ENCODE measurements at places on chromosomes 6 and 20. TPM values are rescaled to one million over a fixed set of nuclear protein-coding genes. Genes with fewer than 3 reads are reported as not detected.

Gene GRM1
- total RNA-seq: not detected

Gene IFNGR1
- 31.2 TPM for total RNA-seq

Gene CAP2
- total RNA-seq: 18.0 TPM

GRCh38 chr6:148479497-148479896, 136.9 kb downstream of the SASH1 start:
- no peak for DNase-seq

- DNase-seq: no peak
Measured at GRCh38 chr6:158154816-158155215, 13.2 kb downstream of the SERAC1 start.

- no peak for DNase-seq
Measured at GRCh38 chr6:39247667-39248194, 18.5 kb upstream of the KCNK5 start.

GRCh38 chr6:166076625-166077024, 91.0 kb downstream of the TBXT start:
- DNase-seq: no peak

DNA sequence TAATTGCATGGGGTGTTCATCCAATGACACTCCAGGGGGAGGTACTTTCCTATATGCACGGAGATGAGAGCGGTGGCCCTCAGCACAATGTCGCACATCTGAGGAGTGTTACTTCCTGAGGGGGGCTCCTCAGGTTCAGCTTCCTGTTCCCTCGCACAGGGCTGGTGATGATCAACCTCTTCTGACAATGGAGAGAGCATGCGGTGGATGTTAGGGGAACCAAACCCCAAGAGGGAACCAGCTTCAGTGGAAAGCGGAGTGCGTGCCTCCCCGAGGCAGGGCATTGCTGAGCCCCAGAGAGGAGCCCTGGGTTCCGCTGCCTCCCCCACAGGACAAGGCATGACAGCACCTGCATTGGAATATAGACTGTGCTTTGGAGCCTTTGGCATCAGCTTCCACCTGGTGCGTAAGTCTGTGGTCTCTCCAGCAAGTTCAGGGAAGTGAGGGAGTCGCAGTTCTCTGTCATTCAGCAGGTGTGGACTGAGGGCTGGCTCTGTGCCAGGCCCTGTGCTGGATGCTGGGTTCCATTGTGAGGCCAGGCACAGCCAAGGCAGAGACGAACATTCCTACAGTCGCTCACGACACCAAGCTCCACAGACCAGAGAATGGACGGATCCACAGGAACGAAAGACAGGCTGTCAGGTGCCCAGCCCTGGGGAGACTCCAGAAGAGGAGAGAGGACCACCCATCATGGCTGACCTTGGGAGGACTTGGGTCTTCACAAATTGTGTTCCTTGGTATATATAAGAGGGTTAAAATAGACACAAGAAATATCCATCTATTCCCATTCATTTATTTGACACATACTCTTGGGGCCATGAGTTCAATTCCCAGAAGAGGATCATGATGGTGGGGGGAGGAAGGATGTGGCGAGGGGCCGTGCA, 3.9 kb upstream of the ZNF831 start:
- DNase-seq: no peak

DNA sequence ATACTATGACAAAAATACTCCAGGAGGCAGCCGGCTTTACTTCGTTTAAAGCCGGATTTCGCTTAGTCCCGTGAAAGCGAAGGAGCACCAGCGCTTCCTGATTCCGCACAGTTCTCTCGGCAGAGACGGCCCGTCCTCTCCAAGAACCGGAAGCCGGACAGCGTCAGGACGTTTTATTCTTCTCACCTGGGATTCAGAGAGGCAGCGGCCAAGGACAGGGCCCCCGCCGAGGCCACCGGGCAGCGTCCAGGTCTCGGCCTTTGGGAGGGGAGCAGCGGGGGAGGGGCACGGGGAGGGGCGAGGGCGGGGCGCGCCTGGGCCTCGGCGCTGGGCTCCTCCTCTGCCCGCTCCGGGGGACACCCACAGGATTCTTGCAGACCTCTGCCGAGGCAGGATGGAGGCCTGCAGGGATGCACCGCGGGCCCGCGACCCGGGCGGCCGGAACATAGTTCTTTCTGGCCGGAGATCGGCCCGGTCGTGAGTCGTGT, 2.8 kb upstream of the DIDO1 start:
- DNase-seq: peak; percentile 54

GRCh38 chr20:64053841-64054661, 4.6 kb upstream of the SOX18 start:
- peak; percentile 90 for DNase-seq

DNA sequence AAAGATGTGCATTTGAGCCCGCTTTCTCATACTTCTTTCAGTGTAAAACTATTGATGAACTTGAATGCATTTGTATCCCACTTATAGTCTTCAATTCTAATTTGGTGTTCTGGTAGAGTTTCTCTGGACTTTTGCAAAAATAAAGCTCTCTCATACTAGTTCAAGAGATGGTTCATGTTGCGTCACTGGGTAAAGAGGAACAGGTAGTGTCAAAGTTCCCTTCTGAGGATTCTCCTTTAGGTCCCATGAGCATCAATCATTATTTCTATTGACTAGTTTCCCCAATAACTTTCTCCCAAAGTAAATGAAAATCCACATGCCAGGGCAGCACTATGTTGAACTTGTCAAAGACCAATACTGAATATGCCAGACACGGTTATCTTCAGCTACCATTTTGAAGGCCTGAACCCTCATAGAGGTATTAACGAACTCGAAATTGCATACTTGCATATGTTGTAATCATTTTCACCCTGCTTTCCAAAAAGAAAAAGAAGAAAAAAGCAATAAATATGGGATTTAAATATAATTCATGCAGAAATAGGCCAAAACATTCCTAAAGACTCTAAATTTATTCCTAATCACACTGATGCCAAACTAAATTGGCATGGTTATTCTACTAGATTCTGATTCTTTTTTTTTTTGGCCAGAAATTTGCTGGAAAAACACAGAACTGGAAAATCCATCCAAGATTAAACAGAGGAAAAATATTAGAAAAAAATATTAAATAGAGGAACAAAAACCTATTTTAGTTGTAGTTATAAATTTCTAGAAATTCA, 84.5 kb downstream of the SGK1 start:
- no peak for DNase-seq

- DNase-seq: no peak
Measured at GRCh38 chr20:10423735-10424134, 10.3 kb downstream of the MKKS start.
